ENCODE measurements at places on chromosomes 7 and 10. TPM values are rescaled to one million over a fixed set of nuclear protein-coding genes. Genes with fewer than 3 reads are reported as not detected.
A peak's percentile ranks its signal among the peaks of the same experiment; 100 is the strongest.

NODAL gene
- not detected for total RNA-seq

SLC39A12 gene
- total RNA-seq = under 0.01 TPM

GRCh38 chr7:6392712-6393666, 54.8 kb downstream of the DAGLB start:
- no peak for DNase-seq
- peaks cover 19% of the 10 kb centered on the region for H3K4me1 ChIP-seq
- H3K27me3 ChIP-seq = no peaks in the 10 kb centered on the region
- H3K27ac ChIP-seq = peak overlapping the region; percentile 70
- H3K4me3 ChIP-seq = no peak overlapping the region

- H3K27ac ChIP-seq = no peak overlapping the region
- no peak overlapping the region for H3K4me3 ChIP-seq
- no peak for DNase-seq
- H3K36me3 ChIP-seq = no peaks in the 10 kb centered on the region
- no peaks in the 10 kb centered on the region for H3K4me1 ChIP-seq
- H3K27me3 ChIP-seq = no peaks in the 10 kb centered on the region
These were observed 183.1 kb upstream of the PRSS58 start for GRCh38 chr7:142440906-142441411.

DNA sequence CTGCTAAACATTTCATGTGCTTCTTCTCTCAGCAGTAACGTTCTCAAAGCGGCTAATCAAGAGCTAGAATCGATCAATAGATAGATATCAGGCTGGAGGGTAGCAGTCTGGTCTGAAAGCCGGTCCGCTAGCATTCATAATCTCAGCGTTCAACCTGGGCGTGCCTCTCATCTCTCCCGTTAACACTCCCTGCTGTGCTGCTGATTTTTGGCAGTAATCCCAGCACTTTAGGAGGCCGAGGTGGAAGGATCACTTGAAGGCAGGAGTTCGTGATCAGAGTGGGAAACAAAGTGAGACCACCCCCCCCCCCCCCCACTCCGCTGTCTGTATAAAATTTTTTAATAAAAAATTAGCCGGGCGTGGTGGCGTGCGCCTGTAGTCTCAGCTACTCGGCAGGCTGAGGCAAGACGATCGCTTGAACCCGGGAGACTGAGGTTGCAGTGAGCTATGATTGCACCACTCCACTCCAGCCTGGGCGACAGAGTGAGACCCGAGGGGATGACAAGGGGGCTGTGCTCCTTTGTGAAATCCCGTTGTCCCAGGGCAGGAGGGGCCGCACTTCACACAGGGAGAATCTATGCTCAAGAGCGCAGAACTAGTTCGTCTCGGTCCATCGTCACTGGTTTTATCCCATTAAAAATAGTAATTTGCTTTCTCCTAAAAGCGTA, 624 bp upstream of the CEP55 start:
- no peaks in the 10 kb centered on the region for H3K27me3 ChIP-seq
- DNase-seq = no peak
- peak overlapping the region; percentile 70 for H3K4me3 ChIP-seq
- H3K27ac ChIP-seq = peak overlapping the region; percentile 64
- H3K36me3 ChIP-seq = no peaks in the 10 kb centered on the region
- H3K4me1 ChIP-seq = no peaks in the 10 kb centered on the region

DNA sequence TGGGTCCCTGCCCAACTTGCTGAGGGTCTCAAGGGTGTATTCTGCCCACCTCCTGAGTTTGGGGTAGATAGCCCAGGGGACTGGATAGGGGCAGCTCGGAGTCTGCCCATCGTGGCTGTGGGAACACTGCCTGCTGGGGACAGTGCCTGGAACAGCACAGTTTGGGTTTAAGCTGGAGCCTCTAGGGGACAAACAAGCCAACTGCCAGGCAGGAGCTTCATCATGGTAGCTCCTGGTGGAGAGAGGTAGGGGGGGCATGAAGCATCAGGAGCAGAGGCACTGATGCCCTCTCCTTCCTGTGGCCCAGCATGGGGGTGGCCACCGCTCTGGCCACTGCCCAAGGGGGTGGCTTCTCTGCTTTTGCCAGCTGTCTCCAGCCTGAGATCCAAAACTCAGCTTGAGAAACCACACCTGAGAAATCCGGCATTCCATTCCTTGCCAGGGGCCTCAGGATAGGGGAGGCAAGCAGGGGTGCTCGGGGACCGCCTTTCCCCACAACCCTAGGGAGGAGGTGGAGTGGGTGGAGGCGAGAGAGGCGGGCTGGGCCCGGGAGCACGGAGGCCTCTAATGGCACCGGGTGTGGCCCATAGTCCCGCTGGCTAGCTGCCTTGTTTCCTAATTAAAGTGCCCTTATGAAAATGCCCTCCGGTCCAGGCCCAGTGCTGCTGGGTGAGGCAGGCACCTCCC, 47.6 kb downstream of the UNC5B start:
- H3K4me1 ChIP-seq = peaks cover 8% of the 10 kb centered on the region
- no peaks in the 10 kb centered on the region for H3K36me3 ChIP-seq
- peak overlapping the region; percentile 68 for H3K27ac ChIP-seq
- DNase-seq = no peak
- peak overlapping the region; percentile 32 for H3K4me3 ChIP-seq

DNA sequence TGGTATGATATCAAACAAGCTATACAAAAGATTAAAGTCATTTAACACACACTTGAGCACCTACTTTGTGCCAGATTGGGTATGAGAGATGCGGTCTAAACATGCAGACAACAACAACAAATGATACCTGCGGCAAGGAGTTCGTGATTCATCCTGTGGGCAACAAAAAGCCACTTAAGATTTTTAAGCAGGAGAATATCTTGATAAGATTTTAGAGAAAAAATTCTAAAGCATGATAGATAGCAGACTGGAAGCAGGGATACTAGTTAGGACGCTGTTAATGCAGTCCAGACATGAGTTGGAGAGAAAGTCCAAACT, 1.6 kb upstream of the KBTBD2 start:
- DNase-seq = no peak
- no peaks in the 10 kb centered on the region for H3K27me3 ChIP-seq
- H3K36me3 ChIP-seq = no peaks in the 10 kb centered on the region
- H3K27ac ChIP-seq = peak overlapping the region; percentile 100
- peak overlapping the region; percentile 99 for H3K4me3 ChIP-seq

GRCh38 chr7:150851492-150852370, 586 bp upstream of the AOC1 start:
- no peaks in the 10 kb centered on the region for H3K27me3 ChIP-seq
- H3K4me3 ChIP-seq = no peak overlapping the region
- no peaks in the 10 kb centered on the region for H3K4me1 ChIP-seq
- no peak overlapping the region for H3K27ac ChIP-seq

DNA sequence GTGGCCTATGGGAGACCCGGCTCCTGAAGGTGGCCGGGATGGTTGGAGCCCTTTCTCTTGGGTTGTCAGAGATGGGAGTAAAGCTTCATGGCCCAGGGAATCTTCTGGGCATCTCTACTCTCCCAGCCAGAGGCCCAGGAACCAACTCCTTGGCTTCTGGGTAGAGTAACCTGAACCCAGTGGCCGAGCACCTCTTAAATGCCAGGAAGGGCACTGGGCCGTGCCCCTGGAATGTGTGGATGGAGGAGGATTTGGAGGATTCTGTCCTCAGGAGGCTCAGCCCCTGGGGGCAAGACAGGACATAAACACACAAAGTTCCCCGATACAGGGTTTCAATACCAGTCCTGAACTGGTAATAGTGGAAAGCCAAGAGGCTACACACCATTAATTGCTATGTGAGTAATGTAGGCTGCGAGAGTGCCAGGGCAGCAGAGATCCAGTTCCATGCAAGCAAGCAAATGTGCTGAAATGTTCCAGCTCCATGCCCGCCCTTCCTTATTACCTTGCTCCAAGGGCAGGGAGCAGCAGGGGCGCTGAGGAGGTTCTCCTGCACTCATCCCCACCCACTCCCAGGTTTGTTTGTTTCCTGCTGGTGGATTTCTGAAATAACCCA, 1.2 kb downstream of the PALD1 start:
- H3K4me3 ChIP-seq = peak overlapping the region; percentile 60
- DNase-seq = no peak
- no peak overlapping the region for H3K27ac ChIP-seq
- no peaks in the 10 kb centered on the region for H3K27me3 ChIP-seq
